ENCODE measurements at places on chromosomes 16 and 17.
A peak's percentile ranks its signal among the peaks of the same experiment; 100 is the strongest.

- no peak for DNase-seq
Observed at GRCh38 chr17:55340686-55341085, 75.9 kb downstream of the HLF start.

DNA sequence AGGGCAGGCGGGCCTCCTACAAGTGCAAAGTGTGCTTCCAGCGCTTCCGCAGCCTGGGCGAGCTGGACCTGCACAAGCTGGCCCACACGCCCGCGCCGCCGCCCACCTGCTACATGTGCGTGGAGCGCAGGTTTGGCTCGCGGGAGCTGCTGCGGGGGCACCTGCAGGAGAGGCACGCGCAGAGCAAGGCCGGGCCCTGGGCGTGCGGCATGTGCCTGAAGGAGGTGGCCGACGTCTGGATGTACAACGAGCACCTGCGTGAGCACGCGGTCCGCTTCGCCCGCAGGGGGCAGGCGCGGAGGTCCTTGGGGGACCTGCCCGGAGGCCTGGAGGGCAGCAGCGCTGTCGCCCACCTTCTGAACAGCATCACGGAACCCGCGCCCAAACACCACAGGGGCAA lies 16.3 kb upstream of the ZFPM1 start:
- no peak for DNase-seq

- DNase-seq = no peak
Observed at GRCh38 chr16:71885261-71885650, 1.3 kb upstream of the ZNF821 start.

DNA sequence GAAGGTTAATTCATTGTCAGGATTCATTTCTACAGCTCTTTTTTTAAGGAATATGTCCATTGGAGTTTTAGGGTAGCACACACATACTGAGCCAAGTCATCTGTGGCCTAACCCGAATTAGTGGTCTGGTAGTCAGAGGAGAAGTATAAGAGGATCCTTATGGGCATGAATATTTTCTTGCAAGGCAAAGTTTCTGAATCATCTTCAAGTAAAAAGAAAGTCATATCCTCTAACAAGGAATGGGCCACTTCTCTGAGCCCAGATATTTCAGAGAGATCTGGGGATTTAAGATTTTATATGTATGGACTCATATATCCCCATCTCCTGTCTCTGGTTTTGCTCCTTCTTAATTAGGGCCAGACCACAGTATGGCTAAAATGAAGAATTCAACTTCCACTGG lies 99.2 kb upstream of the CDH8 start:
- DNase-seq = no peak

DNA sequence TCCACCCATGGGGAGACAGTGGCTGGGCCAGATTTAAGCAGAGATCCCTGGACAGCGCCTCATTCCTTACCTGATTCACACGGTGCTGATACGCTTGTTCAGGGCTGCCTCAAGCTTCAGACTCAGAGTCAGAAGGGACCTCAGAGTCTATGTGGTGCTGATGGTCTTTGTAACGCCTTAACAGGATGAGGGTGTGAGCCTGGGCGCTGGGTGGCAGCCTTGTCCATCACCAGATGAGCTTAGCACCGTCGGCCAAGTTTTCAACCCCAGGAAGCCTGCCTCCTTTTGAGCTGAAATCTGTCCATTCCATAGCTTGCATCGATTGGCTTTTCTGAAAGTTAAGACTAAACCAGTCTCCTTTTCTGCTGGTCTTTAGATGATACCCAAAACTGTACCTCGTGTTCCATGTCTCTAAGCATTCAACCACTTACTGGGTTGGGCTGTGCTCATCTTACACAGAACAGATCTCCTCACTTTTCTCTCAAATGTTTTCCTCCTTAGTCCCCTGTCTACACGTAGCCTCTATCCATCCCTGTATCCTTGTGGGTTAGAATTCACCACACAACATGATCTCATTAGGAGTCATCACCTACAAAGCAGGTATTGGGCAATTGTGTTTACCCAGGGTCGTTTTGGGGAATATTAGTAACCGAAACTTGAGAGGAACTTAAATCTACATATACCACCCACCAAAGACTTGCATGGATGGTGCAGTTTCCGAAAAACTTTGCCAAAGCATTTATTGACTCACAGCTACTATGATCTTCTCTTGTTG lies 573.4 kb downstream of the CDH13 start:
- no peak for DNase-seq

DNA sequence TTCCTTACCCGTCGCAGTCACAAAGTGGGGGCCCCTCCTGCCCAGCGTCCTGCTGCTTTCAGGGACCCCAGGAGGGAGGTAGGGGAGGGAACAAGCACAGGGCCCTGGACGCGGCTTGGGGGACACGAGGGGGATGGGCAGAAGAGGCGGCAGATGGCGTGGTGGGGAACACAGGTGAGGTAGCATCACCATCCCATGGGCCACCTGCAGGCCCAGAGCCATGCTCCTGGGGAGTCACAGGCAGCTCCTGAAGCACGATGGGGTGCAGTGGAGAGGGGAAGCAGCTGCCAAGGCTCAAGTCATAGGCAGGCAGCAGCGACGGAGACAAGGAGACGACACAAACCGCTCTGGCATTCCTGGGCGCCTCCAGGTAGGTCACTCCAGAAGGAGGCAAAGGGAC lies 10.8 kb downstream of the UNKL start:
- no peak for DNase-seq

DNA sequence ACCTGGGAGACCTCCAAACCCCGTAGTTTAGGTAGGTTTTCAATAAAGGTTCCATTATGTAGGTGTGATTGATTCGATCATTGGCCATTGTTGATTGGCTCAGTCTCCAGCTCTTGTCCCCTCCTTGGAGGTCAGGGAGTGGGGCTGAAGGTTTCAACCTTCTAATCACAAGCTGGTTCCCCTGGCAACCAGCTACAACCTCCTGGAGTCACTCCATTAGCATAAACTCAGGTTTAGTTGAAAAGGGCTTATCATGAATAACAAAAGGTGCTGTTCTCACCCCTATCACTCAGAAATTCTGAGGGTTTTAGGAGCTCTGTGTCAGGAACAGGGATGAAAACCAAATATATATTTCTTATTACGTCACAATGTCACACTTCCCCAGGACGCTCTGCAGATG lies 28.5 kb downstream of the TMEM132E start:
- DNase-seq = no peak

- no peak for DNase-seq
Observed at GRCh38 chr17:68624381-68624780, 23.2 kb upstream of the FAM20A start.

- DNase-seq = no peak
Observed at GRCh38 chr17:69594641-69595040, 180.1 kb downstream of the MAP2K6 start.

- DNase-seq = no peak
Observed at GRCh38 chr17:62700964-62701705, 73.7 kb downstream of the MRC2 start.

DNA sequence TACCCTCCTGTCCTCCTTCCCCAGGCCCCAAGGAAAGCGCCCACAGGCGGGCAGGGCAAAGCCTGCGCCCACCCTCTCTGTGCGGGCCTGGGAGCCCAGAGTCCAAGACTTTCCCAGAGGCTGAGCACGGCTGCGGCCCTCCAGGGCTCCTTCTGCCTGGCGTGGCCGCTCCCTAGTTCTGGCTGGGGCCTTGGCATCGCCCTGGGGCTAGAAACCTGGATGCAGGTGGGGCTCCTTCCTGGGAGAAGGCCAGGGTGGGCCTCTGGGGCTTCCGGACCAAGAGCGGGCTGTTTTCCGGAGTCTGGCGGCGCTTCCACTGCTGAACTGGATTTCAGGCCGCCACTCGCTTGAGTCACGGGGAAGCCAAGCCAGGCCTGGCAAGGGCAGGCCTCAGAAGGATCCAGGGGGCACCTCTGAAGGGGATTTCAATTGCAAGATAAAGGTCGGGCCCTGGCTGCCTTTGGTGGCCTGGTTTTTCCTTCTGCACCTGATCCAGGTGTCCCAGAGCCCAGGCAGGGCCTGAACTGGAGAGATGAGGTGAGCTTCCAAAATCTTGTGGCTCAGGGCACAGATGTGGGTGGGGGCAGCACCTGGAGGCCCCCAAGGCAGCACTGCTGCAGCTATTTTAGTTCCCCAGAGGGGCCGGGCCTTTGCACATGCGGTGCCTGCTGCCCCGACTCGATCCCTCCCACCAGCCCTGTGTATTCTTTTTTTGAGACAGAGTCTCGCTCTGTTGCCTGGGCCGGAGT lies 227.4 kb downstream of the MRTFB start:
- no peak for DNase-seq

DNA sequence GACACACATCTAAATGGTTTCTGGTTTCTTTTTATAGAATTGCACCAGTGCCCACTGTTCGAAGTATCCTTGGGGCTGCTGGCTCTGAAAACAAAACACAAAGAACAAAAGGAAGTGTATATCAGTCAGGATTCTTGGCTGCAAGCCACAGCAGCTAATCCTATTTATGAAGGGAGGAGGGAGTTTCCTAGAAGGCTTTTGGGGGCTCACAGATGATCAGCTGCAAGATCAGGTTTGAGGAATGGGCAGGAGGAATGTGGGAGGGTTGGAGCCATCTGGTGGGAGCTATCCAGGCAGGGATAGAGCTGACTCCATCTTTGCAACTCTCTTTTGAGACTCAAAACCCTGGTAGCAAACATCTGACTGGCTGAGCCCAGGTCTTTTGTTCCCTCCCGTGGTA lies 118.3 kb upstream of the EEF2KMT start:
- peak; percentile 5 for DNase-seq

DNA sequence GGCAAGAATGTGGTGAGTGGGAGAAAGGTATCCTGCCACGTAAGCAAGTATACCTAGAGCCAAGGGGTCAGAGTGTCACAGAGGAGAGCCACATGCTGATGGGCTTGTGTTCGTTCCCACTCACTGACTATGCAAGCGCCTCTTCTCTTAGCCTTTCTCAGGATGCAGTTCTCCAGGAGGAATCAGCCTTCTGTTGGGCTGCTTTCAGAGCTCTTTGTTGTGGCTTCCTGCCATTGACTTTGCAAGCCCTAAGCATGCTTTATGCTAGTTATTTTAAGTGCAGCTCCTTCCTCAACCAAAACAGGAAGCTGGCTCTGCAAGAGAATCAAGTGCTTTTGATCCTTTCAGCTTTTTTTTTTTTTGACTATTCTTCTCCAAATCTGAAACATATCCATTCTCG lies 66.6 kb downstream of the SIAH1 start:
- no peak for DNase-seq

DNA sequence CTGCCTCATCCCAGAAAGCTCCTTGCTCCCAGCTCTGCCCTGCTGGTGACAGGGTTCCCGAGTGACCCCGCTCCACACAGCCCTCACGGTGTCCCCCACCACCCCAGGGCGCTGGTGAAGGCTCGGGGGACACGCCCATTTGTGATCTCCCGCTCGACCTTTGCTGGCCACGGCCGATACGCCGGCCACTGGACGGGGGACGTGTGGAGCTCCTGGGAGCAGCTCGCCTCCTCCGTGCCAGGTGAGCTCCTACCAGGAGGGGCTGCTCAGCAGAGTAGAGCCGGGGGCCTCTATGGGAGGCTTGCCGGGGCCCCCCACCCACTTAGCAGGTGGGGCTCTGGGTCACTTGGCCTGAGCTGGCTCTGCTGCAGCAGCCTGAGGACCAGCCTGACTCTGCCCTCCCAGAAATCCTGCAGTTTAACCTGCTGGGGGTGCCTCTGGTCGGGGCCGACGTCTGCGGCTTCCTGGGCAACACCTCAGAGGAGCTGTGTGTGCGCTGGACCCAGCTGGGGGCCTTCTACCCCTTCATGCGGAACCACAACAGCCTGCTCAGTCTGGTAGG lies 11.2 kb downstream of the GAA start:
- no peak for DNase-seq

DNA sequence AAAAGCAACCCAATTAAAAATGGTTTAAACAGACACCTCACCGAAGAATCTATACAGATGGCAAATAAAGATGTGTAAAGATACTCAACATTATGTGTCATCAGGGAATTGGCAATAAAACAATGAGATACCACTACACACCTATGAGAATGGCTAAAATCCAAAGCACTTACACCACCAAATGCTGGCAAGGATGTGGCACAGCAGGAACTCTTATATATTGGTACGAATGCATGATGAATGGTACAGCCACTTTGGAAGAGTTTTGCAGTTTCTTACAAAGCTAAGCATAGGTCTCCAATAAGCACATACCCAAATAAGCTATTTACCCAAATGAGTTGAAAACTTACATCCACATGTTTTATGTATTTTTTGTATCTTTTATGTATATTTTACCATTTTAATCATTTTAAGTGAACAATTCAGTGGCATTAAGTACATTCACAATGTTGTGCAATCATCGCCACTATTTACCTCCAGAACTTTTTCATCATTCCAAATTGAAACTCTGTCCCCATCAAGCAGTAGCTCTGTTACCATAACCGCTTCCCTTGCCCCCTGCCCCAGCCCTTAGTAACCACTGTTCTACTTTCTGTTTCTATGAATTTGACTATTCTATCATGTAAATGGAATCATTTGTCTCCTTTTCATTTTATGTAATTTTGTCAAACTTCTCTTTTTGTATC lies 6.7 kb upstream of the ALDH3A2 start:
- DNase-seq = no peak

GRCh38 chr17:62906881-62907280 lies 59.2 kb upstream of the TANC2 start:
- no peak for DNase-seq

DNA sequence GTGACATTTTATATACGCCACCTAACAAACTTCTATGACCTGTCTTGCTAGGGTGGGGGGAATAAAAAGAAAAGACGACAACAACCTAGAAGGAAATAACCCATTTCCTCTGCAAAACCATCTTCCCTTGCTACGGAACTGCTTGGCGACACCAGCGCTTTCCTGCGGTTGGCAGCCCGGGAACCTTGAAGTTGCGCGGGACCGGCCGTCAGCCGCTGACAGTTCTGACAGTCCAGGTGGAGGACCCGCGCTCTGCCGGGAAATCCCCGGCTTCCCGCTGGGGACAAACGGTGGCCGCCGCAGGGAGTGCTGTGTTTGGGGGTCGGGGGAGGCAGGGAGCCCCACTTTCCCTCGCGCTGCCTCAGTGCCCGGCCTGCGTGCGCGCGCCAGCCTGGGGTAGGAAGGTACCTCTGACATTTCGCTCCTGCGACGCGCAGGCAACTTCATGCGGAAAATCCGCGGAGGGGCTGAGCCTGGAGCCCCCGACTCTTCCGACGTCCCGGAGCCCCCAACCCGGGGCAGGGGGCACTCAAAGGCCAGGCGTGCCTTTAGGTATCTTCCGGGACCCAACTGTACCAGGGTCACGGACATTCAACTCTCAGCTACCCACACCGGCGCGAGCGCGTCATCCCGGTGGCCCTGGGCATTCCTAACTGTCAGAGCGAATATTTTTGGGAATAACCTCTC lies 516 bp downstream of the SLC16A6 start:
- DNase-seq = no peak

DNA sequence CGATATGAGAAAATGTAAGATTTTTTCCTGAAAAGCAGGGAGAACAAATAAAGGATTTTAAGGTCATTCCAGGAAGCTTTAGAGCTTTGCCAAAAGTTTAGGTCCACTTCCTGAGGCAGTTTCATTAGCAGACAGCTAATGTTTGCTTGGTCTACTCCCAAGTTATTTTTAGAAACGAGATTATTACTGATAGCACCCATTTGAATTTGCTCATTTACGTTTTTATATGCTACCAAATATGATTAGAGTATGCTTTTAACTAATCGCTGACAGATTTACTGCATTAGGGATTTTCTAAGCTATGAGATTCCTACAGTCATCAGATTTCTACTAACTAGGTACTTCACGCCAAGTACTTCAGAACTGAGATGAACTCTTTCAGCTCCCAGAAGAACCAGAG lies 98.1 kb downstream of the WNT3 start:
- DNase-seq = no peak

All from hindlimb muscle (tissue), 1 donor.